T-helper 1 cell (primary cell): ENCODE measurements at places on chromosomes 1 and 21.
A peak's percentile ranks its signal among the peaks of the same experiment; 100 is the strongest.

DNA sequence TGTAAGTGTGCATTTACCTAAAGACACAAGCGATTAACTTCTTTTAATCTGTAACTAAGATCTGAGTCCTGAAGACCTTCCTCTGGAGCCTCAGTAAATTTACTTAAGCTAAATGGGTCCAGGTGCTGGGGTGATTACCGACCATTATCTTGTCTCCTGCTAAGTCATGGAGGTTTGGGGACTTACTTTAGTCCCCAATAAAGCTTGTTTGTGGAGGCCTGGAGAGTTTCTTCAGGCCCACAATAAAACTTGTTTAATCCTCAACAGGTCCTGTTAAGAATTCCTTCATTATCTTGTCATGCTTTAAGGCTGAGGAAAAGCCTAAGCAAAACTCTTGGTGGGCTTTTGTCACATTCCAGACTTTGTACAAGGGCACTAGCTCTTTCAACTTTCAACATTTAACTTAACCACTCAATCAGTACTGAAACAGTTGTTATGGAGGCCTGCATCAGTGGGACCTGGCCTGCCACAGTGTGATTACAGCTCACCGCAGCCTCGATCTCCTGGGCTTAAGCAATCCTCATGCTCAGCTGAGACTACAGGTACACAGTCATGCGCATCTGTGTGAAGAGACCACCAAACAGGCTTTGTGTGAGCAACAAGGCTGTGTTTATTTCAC, 84.0 kb downstream of the FMO4 start:
- no peak for DNase-seq

- DNase-seq: peak; percentile 44
Measured at GRCh38 chr1:100038660-100039287, 69.0 kb downstream of the SLC35A3 start.

GRCh38 chr21:41802684-41803083, 35.8 kb upstream of the RIPK4 start:
- no peak for DNase-seq

DNA sequence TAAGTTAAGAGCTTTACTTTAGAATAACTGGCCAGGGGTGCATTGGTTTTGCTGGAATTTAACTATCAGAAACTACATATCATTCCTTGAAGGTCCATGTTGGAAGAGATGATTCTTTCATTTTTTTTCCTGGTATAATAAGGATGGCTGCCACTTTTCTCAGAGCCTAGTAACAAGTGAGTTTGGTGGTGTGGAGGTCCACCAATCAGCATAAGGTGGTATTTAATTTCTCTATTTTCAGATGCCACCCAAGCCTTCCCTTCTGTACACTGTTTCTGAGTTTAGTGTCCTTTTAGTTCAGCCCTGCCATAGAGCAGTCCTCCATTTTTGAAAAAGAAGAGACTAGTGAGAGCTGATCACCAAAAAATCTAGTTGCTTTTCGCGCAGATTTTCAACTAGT, 386.3 kb downstream of the USP25 start:
- DNase-seq: no peak

GRCh38 chr1:27163093-27163492, 8.2 kb upstream of the SLC9A1 start:
- no peak for DNase-seq

GRCh38 chr1:6448749-6449631, 17.0 kb downstream of the TNFRSF25 start:
- peak; percentile 38 for DNase-seq

- no peak for DNase-seq
Measured at GRCh38 chr1:64499966-64500365, 30.0 kb downstream of the CACHD1 start.

DNA sequence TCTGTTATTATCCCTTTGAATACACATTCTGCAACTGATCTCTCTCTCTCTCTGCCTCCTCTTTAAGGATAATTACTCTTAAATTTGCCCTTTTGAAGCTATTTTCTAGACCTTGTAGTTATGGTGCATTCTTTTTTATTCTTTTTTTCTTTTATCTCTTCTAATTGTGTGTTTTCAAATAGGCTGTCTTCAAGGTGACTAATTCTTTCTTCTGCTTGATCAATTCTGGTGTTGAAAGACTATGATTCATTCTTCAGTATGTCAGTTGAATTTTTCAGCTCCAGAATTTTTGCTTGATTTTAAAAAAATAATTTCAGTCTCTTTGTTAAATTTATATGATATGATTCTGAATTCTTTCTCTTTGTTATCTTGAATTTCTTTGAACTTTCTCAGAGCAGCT, 95.6 kb upstream of the GPR52 start:
- DNase-seq: no peak

DNA sequence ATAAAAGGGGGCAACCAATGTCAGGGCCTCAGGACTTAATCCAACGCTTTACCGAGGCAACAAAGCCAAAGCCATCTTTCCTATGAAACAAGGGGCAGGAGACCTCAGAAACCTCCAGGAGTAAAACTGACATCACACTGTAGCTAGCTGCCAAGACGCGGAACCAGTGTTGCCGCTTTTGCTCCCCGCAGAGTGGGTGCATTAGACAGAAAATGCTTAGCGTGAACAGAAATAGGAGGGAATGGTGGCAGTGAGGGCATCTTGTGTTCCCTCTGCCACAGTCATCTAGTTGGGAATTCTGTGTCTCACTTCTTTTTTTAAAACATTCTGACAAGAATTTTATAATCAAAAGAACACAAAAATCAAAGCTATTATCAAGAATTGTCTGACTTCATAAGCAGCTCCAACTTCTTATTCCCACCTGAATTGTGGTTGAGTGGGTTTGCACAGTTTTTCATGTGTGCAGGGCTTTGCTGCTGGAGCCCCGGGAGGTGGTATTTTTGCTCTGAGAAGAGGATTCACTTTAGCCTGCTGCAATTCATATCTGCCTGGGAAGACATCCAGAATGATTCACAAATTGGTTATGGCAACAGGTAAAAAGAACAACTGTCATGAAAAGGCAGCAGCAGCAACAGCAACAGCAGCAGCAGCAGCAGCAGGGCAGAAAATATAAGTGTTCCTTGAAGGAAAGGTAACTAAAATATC, 82.2 kb upstream of the DIRAS3 start:
- no peak for DNase-seq

DNA sequence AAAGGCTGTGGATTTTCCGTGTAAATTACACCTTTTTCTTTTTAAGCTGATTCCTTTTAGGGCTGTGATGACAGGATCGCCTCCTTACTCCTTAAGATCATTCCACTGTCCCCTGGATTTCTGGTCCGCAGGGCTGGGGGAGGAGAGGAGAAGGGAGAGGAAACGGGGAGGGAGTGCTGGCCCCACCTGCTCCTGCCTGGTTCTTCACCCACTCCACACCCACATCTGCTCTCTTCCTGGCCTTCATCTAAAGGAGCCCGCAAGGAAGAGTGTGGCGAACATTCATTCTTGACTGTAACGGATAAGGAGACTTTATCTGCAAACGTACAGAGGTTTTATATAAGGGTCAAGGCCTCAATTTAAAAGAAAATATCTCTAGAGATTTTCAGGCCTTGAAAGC, 242.0 kb downstream of the RHOU start:
- DNase-seq: no peak

DNA sequence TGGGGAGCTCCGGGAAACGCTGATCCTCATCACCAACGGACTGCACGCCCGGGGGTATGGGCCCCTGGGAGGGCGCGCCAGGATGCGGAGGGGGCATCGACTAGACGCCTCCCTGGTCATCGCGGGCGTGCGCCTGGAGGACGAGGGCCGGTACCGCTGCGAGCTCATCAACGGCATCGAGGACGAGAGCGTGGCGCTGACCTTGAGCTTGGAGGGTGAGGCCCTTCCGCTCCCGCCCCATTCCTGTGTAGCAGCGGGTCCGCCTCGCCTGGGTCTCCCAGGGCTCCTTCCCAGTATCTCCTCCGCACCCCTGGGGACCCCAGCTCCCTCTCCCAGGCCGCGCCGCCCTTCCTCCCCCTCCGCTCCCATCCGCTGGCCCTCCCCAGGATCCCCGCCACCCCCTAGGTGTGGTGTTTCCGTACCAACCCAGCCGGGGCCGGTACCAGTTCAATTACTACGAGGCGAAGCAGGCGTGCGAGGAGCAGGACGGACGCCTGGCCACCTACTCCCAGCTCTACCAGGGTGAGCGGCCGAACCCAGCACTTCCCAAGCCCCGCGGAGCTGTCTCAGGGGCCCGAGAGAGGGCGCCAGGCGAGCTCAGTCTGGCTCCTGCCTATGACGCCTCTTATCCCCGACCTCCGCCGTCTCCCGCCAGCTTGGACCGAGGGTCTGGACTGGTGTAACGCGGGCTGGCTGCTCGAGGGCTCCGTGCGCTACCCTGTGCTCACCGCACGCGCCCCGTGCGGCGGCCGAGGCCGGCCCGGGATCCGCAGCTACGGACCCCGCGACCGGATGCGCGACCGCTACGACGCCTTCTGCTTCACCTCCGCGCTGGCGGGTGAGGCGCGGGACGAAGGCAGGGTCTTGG, 5.0 kb downstream of the HAPLN2 start:
- no peak for DNase-seq

DNA sequence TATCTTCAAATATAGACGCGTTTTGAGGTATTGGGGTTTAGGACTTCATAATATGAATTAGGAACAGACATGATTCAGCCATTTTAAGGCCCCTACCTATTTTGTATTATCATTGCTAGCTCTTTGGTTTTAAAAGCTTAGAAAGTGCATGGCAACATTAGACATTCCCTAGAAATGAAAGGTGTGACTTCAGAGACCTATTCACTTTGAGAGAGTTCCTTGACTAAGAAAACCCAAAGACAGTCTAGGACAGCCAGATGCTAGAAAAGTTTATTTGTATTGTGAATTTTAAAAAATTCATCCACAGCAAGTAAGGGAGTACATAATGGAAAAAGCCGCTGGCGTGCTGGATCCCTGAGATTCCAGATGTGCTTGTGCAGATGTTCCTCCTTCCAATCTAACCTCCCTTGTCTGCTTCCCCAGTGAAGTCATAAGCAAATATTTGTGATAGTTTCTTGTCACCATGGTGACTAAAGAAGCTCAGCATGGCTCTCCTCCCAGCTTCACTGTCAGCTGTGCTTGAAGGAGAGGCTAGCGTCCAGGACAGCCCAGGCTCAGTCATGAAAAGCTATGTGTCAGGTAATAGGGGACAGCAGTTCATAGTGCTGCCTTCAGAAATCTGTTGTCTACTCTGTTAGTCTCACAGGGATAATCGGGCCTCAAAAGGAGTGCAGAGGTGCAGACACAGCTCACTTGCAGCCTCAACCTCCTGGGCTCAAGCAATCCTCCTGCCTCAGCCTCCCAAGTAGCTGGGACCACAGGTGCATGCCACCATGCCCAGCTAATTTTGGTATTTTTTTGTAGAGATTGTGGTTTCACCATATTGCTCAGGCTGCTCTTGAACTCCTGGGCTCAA, 34.8 kb downstream of the KPNA6 start:
- DNase-seq: no peak

- DNase-seq: no peak
Measured at GRCh38 chr1:230197644-230198567, 130.9 kb downstream of the GALNT2 start.

DNA sequence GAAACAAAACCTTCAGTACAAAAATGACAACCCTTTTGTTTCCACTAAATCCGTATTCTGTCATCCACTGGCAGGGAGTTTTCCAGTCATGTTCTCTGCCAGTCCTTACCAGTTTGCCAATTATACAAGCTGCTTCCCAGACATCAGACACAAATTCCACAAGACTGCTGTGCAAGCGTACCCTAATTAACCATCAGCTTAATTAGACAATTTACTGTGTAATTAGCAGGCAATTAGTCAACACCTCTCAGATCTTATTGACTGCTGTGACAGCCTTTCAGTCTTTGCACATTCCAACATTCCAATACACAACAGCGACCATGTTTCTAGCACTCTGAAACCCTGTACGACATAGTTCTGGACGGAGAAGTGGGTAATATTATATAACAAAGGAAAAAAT, 420.1 kb downstream of the DPYD start:
- no peak for DNase-seq

DNA sequence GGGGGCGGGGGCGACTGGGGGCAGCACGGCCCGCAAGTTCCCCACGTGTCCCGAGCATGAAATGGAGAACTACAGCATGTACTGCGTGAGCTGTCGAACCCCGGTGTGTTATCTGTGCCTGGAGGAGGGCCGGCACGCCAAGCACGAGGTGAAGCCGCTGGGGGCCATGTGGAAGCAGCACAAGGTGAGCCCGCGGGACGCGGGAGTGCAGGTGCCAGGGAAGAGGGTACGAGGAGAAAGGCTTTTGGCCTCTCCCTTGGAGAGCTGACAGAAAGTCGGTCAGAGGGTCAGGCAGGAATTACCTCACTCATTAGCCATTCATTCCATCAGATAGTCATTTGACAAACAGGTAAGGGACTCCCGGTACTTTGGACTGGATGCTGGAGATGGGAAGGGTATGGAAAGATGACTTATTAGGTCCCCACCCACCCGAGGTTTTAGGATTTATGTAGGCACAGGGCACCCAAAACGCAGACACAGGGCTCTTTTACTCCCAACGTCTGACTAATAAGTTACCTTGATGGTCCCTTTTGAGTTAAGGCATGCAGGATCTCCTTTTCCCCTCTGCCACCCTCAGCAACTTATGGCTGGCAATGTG, 2.1 kb downstream of the TRIM67 start:
- no peak for DNase-seq

- no peak for DNase-seq
Measured at GRCh38 chr1:200415227-200415626, 5.4 kb upstream of the ZNF281 start.

GRCh38 chr1:243388276-243388675, 132.4 kb downstream of the SDCCAG8 start:
- no peak for DNase-seq

GRCh38 chr1:231139659-231140654, 21.9 kb upstream of the TRIM67 start:
- no peak for DNase-seq

- no peak for DNase-seq
Measured at GRCh38 chr1:192986110-192986747, 72.9 kb downstream of the UCHL5 start.

DNA sequence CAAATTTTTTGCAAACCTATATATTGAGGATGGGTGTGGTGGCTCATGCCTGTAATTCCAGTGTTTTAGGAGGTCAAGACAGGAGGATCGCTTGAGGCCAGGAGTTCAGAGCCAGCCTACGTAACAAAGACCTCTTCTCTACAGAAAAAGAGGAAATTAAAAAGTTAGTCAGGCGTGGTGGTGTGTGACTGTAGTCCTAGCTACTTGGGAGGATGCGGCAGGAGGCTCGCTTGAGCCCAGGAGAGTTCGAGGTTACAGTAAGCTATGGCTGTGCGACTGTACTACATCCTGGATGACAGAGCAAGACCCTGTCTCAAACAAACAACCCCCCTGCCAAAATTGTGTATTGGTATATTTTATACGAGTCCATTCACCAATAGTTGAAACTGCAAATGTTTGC, 589.7 kb downstream of the DPYD start:
- no peak for DNase-seq
